ENCODE measurements at places on chromosomes 2 and 18. TPM values are rescaled to one million over a fixed set of nuclear protein-coding genes. Genes with fewer than 3 reads are reported as not detected.
A peak's percentile ranks its signal among the peaks of the same experiment; 100 is the strongest.

Gene NMUR1
- polyA plus RNA-seq, result 2.7 TPM

Gene HRH4
- polyA plus RNA-seq, result 0.42 TPM

Gene TUBA3E
- 386 TPM for polyA plus RNA-seq

- DNase-seq, result peak; percentile 13
Measured at GRCh38 chr2:241256168-241256545, 59.3 kb downstream of the HDLBP start.

DNA sequence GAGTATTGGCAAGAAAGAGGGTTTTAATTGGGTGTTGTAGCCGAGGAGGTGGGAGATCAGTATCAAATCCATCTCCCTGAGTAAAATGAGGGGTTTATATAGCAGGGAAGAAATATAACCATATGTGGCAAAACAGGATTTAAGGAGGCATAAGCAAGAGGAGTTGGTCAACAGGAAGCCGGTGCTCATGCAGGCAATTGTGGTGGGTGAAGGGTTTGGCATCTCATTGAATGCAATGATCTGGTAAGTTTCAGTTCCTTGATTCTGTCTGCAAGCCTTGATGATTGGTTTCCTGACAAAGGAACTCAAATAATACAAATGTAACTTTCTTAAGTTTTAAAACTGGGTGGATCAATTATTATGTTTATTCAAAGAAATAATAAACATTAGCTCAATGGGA is 564.4 kb upstream of the LINC00305 start:
- DNase-seq, result no peak

All from testis (tissue), 5 donors.